ENCODE measurements at places on chromosomes 2 and 18. TPM values are rescaled to one million over a fixed set of nuclear protein-coding genes. Genes with fewer than 3 reads are reported as not detected.

EFEMP1 gene
- 44.5 TPM for total RNA-seq

MSTN gene
- 0.05 TPM for total RNA-seq

GRP gene
- total RNA-seq, result not detected

GPR17 gene
- total RNA-seq, result 0.27 TPM

RAMP1 gene
- 109 TPM for total RNA-seq

C2orf15 gene
- 0.41 TPM for total RNA-seq

SCG2 gene
- total RNA-seq, result 10.3 TPM

MAL gene
- total RNA-seq, result not detected

CYTIP gene
- not detected for total RNA-seq

RBKS gene
- 1.2 TPM for total RNA-seq

ATP8B1 gene
- total RNA-seq, result not detected

ITGB6 gene
- 0.11 TPM for total RNA-seq

CYRIA gene
- total RNA-seq, result 0.53 TPM

LRRC30 gene
- not detected for total RNA-seq

HOXD12 gene
- total RNA-seq, result 0.60 TPM

SULT1C4 gene
- not detected for total RNA-seq

OR6B2 gene
- total RNA-seq, result not detected

C1QL2 gene
- not detected for total RNA-seq

IL36RN gene
- not detected for total RNA-seq

ARHGAP28 gene
- 2.9 TPM for total RNA-seq

NTSR2 gene
- total RNA-seq, result not detected

G6PC2 gene
- not detected for total RNA-seq

GATA6 gene
- total RNA-seq, result 4.3 TPM

LYG1 gene
- total RNA-seq, result 0.45 TPM

Data from A375 (cell line).